ENCODE measurements at places on chromosomes 12 and 14.

GRCh38 chr14:55505846-55506245 lies 65.4 kb upstream of the TBPL2 start:
- no peak for DNase-seq

GRCh38 chr12:109440851-109441490 lies 36.1 kb downstream of the KCTD10 start:
- no peak for DNase-seq

- DNase-seq: no peak
Measured at GRCh38 chr12:26032719-26033241, 74.3 kb downstream of the RASSF8 start.

GRCh38 chr12:31322801-31323207 lies 3.1 kb downstream of the SINHCAF start:
- no peak for DNase-seq

Measured in stimulated activated CD4-positive, alpha-beta T cell treated with anti-CD3 and anti-CD28 coated beads, Interleukin-4, amount 100 ng/mL, for 1 hour (primary cell).